ENCODE measurements at places on chromosomes 3 and 15.

- no peak for DNase-seq
Measured at GRCh38 chr15:100707229-100707628, 104.8 kb downstream of the ASB7 start.

DNA sequence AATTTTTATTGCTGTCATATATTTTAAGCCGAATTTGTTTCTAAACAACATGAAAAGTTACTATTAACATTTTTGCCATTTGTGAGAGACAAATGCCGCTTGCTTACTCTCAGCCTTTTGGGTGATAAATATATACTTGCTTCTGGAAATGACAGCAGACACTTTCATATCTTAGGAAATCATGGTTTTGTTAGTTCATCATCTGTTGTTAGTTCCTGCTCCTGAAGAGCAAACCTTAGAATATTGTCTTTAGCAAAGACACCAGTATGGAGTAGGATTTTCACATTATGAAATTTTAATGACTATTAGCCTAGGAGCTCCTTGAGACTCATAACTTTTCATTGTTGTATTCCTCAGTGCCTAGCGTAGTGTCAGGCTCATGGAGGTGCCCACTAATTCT, 36.0 kb downstream of the RAB8B start:
- no peak for DNase-seq

GRCh38 chr3:111919370-111920065, 59.3 kb upstream of the ABHD10 start:
- no peak for DNase-seq

- no peak for DNase-seq
Measured at GRCh38 chr15:31338318-31338878, 11.8 kb downstream of the KLF13 start.

DNA sequence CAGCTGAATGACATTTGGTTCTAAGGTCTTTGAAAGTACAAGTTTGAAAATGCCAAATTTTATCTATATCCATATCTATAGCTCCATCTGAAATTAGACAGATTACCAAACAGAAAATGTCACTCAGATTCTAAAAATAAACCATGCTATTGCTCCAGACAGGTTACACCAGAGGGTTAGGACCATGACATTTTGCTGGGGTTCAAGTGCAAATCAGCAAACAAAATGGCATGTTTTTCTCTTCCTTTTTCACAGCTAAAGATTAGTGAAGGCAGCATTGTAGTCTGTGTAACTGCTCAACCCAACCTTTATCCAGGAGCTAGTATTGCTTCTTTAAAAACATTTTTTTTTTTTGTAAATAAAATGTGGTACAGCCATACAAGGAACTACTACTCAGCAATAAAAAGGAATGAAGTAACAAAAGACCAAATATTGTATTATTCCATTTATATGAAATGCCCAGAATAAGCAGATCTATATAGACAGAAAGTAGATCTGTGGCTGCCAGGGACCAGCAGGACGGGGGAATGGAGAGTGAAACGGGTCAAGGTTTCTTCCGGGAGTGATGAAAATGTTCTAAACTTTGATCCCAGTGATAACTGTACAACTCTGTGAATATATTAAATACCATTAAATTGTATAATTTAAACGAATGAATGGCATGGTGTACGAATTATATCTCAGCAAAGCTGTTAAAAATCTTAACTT, 18.2 kb downstream of the VGLL4 start:
- DNase-seq, result no peak

- no peak for DNase-seq
Measured at GRCh38 chr3:141945726-141946485, 69.5 kb downstream of the ATP1B3 start.
